ENCODE measurements at places on chromosomes 12 and 14.

- DNase-seq, result no peak
These were observed 24.3 kb upstream of the HSP90AA1 start for GRCh38 chr14:102111101-102111500.

DNA sequence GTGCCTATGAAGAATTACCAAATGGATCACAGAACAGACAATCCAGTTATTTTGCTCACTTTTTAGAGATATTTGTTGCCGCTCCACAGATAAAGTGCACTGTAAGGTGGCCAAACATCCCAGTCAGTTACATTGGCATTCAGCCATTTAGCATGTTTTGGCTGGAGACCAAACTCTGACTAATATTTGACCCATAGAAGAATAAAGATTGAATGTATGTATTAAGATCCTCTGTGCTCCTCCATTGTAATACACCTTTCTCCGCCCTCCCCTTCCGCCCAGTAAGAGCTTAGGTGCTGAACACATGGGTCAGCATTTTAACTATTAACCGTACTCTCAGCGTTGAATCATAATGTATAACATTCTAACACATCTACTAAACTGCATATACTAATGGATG lies 163.4 kb downstream of the ANO6 start:
- no peak for DNase-seq

DNA sequence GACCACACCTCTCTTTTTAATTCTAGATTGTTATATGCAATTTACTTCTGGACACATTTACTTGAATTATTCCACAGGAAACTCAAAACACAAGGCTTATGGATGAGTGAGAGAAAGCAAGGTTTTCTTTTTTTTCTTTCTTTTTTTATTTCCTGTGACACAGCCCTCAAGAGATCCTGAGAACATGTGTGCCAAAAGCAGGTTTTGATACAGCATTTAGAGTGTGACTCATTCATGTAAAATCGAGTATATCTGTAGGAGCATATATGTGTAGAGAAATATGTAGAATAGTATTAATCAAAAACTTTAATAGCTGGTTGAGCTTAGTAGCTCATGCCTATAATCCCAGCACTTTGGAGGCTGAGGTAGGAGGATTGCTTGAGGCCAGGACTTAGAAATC lies 4.4 kb upstream of the MAX start:
- no peak for DNase-seq

DNA sequence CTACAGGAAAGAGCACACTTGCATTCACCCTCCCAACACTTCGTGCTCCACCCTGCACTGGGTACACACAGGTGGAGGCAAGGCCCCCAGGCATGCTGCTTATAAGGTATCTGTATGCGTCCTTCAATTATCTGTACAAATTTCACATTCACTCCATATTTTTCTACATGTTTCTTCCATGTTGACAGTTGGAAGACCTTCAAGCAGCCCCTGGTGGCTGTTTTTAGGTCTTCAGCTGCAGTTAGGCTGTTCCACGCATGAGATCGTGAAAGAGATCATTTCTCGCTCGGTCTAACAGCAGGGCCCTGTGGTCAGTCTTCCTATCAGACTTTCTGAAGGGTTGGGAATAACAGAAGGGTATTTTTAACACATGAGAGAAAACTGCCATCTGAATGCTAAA lies 47.1 kb downstream of the PLXNC1 start:
- no peak for DNase-seq

DNA sequence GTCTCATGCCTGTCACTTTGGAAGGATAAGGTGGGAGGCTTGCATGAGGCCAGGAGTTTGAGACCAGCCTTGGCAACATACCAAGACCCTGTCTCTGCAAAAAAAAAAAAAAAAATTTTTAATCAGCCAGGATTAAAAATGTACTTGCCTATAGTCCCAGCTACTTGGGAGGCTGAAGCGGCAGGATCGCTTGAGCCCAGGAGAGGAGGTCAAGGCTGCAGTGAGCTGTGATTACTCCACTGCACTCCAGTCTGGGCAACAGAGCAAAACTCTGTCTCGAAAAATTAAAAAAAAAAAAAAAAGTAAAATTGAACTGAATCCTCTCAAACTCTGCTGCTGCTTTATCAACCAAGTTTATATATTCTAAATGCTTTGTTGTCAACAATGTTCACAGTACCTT lies 128.1 kb upstream of the AEBP2 start:
- DNase-seq, result no peak

DNA sequence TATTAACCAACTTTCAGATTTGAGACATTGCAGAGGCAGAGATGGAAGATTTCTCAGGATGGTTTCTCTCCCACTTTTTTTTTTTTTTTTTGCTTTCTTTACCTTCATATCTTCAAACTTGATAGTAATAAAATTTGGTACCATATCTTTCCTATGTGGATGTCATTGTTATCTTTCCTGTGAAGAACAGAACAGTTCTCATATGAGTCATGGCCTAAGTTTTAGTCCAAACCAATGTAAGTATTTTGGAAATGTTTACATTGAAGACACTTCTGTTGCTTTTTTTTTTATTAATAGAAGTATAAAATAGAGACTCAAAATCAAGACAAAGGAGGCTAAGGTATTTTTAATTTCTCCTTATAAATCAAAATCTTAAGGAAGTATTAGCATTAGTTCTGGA lies 95.2 kb downstream of the C12orf50 start:
- no peak for DNase-seq

- no peak for DNase-seq
These were observed 11.2 kb downstream of the CD9 start for GRCh38 chr12:6211421-6211869.

DNA sequence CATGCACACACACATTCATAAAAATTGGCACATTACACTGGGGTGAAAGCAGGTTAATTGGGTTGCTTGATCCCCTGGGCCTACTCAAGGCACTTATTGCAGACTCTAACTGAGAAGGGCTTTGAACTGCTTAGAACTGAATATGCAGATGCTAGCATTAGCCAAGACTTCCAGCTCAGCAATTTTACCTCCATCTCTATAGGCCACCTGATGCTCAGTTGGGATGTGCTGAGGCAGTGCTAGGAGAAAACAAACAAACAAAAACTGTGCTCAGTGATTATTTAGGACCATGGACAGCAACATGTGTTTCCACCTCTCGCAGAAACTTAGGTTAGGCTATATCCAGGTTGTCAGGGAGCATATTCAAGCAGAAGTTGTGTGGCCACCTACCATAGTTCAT lies 124.8 kb upstream of the WSCD2 start:
- DNase-seq, result no peak

DNA sequence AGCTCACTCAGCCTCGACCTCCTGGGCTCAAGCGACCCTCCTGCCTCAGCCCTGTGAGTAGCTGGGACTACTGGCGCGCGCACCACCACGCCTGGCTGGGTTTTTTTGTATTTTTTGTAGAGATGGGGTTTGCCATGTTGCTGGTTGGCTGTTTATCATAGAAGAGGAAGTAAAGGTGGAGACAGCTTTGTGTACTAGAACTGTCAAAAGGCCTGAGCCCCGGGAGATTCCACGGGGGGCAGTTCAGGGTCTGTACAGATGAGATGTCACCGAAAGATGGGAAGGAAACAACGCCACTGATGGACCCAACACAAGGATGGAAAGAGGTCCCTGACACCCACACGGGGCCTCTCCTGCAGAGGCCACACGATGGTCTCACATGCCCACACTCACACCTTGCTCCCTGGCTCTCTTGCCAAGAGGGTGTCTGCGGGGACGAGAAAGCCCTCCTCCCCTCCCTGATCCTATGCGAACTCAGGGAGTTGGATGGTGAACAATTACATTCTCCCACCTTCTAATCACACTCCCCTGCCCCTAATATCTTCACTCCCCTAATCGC lies 66.6 kb downstream of the KDM2B start:
- no peak for DNase-seq

GRCh38 chr14:21087294-21088091 lies 11.0 kb downstream of the ZNF219 start:
- no peak for DNase-seq

DNA sequence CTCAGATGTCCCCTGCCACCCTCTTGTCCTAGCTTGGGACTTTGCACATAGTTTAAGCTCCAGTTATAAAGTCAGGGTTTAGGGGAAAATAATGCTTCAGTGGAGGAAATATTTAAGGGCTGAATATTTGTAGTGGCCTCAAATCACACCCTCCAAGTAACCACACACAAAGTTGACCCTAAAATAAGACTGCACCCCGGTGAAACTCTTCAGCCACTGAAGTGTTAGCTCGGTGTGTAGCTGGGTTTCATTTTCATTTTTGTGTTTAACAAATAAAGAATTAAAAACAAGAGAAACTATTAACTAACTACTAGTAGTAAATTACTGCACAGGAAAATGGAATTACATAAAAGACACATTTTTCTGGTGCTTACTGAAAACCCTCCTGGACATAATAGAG lies 14.8 kb upstream of the BCL11B start:
- no peak for DNase-seq

GRCh38 chr12:108571609-108572165 lies 9.3 kb downstream of the ISCU start:
- DNase-seq, result peak; percentile 49

- DNase-seq, result no peak
These were observed 146.0 kb upstream of the SFSWAP start for GRCh38 chr12:131564845-131565244.

GRCh38 chr12:109264095-109264942 lies 44.8 kb downstream of the FOXN4 start:
- peak; percentile 81 for DNase-seq

DNA sequence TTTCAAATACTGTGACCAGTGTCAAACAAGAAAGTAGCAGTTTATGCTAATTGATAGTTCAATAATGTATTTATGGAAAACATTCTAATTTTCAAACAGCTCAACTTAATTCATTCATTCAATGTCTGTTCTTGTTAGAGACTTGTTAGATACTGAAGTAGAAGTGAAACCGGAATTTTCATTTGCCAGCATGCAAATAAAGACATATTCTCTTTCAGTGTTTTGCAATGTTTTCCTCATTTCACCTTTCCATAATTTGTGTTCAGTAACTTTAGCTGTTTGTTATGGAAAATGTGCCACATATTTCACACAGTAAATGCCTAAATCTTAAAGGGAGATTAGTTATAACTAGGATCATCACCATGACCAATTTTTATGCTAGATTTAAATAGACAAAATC lies 21.2 kb downstream of the TAS2R50 start:
- no peak for DNase-seq

- peak; percentile 30 for DNase-seq
These were observed 19.4 kb downstream of the ACVRL1 start for GRCh38 chr12:51926718-51927117.

GRCh38 chr14:30790827-30791226 lies 83.5 kb upstream of the COCH start:
- DNase-seq, result no peak

DNA sequence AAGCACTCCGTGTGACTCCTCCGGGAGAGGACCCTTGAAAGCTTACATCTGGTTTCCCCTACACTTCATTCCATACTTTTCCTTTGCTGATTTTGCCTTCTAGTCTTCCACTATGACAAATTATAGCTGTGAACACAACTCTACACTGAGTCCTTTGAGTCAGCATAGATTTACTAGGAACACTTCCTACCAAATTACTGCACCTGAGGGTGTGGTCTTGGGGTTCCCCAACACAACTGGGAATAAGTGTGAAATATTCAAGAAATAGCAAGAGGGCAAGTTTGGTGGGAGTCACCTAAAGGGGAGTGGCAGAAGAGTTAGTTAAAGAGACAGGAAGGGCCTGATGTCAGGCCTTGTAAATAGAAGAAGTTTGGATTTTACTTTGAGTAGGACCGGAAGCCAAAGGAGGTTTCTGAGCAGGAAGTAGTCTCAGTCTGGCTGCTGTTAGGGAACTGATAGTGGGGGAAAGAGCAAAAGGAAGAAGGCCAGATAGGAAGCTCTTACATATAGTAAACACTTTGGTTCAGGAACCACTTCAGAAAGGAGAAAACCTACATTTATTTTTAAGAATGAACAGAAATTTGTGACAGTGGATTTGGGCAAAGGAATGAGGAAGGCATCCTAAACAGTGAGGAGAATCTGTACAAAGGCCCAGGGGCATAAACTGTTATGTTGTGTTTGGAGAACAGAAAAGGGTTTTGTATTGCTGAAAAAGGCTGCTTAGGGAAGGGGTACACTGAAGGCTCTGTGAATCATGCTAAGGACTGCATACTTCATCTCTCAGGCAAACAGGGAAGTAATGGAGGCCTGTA lies 14.2 kb downstream of the SEL1L start:
- no peak for DNase-seq

GRCh38 chr14:37587881-37588666 lies 7.0 kb downstream of the FOXA1 start:
- DNase-seq, result no peak

DNA sequence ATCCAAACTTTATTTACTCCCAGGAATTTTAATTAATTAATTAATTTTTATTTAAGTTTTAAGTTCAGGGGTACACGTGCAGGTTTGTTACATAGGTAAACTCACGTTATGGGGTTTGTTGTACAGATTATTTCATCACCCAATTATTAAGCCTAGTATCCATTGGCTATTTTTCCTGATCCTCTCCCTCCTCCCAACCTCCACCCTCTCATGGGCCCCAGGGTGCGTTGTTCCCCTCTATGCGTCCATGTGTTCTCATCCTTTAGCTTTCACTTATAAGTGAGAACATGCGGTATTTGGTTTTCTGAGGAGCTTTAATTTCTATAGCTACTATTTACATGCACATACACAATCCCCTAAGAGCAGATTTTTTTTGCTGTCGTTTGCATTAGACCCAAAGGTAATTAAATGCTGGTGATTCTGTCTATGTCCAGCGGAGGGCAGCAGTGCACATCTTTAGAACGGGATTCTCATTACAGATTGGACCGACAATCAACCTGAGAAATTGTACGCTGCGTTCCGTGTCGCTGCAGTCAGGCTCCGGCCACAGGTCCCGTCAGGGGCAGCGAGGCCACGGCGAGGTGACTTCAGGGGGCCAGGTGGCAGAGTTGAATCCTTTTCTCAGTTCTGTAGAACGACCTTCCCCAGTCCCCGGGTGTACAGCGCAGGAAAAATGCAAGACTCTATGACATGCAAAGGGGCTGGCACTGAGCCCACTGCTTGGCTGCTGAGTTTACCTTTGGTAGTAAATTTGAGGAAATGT lies 11.6 kb downstream of the TMEM30B start:
- DNase-seq, result peak; percentile 83

DNA sequence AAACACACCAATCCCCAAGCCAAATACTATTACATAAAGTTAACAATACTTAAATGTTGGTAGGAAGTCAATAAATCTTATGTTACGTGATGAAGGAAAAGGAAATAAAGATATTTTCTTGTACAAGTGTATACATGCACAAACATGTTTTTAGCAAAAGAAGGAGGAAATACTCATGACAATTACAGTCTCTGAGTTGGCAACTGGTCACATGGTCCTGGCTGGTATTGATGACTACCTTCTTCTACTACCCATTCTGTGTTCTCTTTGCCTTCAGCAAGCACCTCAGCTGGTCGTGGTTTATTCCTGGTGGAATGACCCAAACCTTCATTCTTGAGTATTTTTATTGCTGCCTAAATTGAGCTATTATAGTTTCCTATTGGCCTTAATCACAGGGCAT lies 84.8 kb downstream of the PLBD1 start:
- DNase-seq, result no peak
